HS-27A (cell line): ENCODE measurements at places on chromosomes 4 and X.

DNA sequence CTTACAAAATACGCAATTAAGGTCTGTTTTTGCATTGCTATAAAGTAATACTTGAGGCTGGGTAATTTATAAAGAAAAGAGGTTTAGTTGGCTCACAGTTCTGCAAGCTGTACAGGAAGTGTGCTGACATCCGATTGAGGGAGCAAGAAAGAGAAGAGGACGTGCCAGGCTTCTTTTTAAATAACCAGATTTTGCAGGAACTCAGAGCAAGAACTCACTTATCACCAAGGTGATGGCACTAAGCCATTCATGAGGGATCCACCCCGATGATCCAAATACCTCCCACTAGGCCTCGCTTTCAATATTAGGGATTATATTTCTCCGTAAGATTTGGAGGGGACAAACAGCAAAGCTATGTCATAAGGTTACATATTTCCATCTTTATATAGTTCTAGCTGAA lies 456.7 kb downstream of the GLUD2 start:
- no peak for DNase-seq

- no peak for DNase-seq
Measured at GRCh38 chr4:119750771-119751170, 122.2 kb upstream of the PDE5A start.

DNA sequence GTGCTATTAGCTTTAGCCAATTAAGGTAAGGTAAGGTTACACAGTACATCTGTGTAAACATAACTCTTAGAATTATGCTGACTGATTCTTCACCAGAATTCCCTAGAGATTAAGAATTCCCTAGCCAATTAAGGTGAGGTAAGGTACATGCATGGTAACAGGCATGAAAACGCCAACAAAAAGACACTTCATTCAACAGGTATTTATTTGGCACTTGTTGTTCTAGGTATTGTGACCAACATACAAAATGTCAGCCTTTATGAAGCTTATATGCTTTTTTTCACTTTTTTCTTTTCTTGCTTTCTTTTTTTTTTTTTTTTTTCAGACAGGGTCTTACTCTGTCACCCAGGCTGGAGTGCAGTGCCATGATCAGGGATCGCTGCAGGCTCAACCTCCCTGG lies 47.2 kb downstream of the EDNRA start:
- no peak for DNase-seq

- no peak for DNase-seq
Measured at GRCh38 chr4:170003071-170004070, 22.8 kb downstream of the MFAP3L start.

- DNase-seq: no peak
Measured at GRCh38 chr4:167274351-167274750, 40.1 kb upstream of the SPOCK3 start.

DNA sequence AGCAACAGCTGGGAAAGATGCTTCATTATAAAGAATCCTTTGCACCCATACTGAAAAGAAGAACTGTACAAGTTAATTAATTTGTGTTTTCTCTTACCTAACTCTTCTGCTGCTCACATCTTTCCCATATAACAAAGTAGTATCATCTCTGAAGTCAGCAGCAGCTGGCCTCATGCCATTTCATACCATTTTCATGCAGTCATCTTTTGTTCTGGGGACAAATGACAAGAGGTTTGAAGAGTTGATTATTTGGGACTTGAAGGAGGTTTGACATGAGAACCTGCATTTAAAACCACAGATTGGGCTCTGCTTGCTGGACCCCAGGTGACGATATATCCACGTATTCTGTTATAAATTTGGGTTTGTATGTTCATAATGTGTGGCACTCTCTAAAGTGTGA lies 430.3 kb downstream of the SPRY1 start:
- no peak for DNase-seq
